LHCN-M2 (cell line): ENCODE measurements at places on chromosomes 12 and 14. TPM values are rescaled to one million over a fixed set of nuclear protein-coding genes. Genes with fewer than 3 reads are reported as not detected.

GRCh38 chr14:80215756-80216581 lies 4.7 kb upstream of the DIO2 start:
- DNase-seq = peak; percentile 95

DNA sequence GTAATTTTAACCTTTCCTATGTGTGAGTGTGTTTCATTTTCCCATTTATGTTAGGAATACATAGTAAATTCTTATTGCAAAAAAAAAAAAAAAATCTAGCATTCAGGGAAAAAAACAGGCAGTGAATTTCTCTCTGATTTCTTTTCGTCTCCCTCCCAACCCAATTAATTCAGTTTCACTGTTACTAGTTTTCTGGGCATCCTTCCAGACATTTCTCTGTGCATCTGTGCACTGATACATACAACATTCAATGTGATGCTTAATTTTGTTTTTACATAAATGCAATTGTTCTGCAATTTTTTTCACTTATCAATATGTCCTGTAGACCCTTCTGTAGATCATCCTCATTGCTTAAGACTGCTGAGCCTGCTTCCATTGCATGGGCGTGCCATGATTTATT lies 694.3 kb upstream of the TBX3 start:
- no peak for DNase-seq

DNA sequence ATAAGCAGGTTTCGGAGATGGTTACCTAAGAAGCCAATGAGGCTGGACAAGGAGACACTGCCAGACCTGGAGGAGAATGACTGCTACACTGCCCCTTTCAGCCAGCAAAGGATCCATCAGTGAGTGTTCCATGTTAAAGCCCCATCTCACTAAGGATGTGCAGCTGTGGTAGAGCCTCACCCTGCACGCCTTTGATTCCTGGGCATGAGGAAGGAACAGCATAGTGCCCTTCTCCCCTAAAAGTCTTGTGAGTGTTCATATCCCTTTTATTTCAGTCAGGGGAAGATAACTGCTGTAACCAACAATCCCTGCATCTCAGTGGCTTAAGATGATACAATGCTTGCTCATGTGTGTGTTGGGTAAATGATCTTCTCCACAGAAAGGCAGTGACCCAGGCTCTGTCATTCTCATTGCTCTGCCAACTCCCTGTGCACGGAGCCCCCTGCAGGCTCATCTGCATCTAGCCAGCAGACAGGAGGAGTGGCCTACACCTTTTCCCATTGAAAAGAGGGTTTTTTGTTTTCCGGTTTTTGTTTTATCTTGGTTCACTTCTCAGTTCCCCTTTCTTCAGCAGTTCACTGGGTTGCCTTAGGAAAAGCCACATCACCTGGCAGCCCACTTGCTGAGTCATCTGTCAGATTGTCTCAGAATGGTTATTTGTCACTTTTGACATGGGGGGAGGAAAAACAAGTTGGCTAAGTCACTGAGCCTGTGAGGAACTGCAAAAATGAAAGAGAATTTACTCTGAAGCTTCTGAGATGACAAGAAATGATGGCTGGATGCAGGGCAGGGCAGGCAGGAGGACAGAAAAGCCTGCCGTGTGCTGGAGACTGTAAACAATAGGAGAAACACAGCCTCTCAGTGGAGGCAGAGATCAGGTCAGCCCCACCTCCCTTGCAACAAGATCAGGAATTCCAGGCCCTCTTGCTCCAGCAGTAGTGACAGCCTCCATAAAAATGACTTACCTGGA lies 193.3 kb downstream of the ANO4 start:
- peak; percentile 75 for DNase-seq

GRCh38 chr12:50918584-50919316 lies 33.6 kb upstream of the HIGD1C start:
- DNase-seq = no peak

GON7 gene
- total RNA-seq = 21.4 and 28.6 TPM in 2 replicates

NTS gene
- total RNA-seq = not detected in 2 replicates

- DNase-seq = peak; percentile 69
Measured at GRCh38 chr14:104845834-104846441, 19.1 kb upstream of the CEP170B start.

DNA sequence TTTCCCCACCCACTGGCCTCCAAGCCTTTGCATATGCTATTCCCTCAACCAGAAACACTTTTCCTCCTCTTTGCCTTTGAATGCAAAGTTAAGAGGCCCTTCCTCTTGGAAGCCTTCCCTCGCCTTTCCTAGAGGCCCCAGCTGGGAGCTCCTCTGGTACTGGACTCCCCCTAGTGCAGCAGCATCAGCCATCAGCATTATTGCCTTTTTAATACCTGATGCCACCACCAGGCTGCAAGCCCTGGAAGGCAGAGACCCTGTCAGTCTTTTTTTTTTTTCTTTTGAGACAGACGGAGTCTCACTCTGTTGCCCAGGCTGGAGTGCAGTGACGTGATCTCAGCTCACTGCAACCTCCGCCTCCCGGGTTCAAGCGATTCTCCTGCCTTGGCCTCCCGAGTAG lies 19.1 kb upstream of the PLA2G1B start:
- DNase-seq = no peak

GRCh38 chr12:45839917-45840316 lies 110.4 kb downstream of the ARID2 start:
- no peak for DNase-seq

WSCD2 gene
- not detected in 2 replicates for total RNA-seq

SLC5A8 gene
- total RNA-seq = not detected in 2 replicates

DNA sequence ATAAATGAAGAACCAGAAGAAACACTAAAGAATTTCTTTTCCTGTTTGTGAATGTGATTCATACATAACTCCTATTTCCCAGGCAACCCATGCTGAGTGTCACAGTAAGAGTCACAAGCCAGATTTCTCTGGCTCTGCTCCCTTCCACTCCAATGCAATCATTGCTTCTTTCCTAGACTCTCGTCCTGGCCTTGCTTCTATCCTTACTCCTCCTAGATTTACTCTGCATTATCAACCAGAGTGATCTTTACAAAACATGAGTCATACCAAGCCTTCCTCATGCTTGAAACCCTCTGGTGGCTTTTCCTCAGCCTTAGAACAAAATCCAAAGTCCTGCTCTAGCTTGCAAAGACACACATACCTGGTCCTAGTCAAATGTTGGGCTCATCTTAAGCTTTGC lies 13.3 kb downstream of the IL22 start:
- peak; percentile 57 for DNase-seq

- DNase-seq = peak; percentile 74
Measured at GRCh38 chr14:39368261-39368959, 63.8 kb downstream of the FBXO33 start.

DNA sequence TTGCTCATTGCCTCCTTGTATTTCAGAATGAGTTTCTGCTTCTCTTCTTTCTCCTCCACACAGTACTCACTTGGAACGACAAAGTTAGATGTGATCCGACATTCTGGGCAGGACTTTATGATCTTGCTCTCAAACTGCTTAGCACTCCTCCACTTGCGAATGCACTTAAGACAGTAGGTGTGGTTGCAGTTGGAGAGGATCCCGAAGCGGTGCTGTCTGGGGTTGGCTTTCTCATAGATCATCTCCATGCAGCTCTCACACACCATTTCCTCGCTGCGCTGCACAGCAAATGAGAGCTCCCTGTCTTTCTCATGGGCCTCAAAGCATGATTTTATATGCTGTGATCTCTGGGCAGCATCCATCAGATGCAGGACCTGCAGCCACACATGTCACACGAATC lies 245.7 kb downstream of the C12orf50 start:
- DNase-seq = no peak

CCDC92 gene
- 10.3 and 16.4 TPM in 2 replicates for total RNA-seq

DNA sequence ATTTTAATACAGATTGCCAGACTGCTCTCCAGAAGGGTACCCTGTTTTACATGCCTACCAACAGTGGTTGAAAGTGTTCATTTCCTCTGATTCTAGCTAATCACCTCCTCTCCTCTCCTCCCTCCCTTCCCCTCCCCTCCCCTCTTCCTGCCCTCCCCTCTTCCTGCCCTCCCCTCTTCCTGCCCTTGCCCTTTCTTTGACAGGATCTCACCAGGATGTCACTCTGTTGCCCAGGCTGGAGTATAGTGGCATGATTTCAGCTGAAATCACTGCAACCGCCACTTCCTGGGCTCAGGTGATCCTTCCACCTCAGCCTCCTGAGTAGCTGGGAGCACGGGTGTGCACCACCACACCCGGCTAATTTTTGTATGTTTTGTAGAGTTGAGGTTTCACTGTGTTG lies 24.7 kb downstream of the APAF1 start:
- no peak for DNase-seq

DNA sequence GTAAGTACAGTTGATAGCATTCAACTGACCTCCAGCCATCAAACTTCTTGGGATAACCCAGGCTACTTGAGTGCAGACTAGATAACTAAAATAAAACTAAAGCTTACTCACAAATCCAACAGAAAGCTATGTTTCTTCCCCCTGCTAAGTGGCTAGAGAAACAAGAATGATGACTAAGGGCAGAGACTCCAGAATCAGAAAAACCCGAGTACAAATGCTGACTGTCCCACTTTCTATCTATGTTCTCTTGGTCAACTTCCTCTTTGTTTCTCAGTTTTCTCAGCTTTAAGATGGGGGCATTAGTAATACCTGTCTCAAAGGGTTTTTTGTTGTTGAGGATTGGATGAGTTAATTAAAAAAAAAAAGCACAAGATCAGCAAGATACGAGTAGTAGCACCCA lies 6.1 kb upstream of the NUAK1 start:
- DNase-seq = peak; percentile 27

GRCh38 chr12:89731089-89731488 lies 22.5 kb upstream of the ATP2B1 start:
- DNase-seq = peak; percentile 88

DNA sequence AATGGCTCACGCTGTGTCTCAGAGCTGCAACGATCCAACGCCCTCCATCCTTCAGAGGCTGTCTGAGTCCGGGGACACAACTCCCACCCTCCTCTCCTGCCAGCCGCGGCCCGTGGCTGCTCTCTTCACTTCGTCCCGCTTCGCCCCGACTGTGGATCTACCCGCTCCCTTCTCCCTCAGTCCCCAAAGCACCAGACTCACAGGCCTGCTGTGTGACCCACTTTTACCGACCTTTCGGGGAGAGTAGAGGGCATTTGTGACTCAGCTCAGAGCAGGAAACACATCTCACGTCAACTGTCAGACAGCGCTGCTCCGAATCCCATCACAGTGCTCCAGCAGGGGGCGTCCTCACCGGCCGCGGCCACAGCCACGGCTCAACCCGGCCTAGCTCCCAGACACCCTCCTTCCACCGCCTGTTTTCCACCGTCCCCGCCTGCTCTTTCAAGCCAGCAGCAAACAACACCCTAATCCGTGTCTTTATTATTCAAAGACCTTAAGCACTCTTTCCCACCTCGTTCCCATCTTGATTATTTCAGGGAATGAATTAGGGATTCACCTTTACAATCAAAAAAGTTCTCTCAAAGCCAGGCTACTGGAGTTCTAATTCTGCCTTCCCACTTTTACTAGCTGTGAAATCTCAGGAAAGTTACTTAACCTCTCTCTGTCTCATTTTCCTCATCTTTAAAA lies 5.0 kb upstream of the AQP2 start:
- peak; percentile 76 for DNase-seq

DNA sequence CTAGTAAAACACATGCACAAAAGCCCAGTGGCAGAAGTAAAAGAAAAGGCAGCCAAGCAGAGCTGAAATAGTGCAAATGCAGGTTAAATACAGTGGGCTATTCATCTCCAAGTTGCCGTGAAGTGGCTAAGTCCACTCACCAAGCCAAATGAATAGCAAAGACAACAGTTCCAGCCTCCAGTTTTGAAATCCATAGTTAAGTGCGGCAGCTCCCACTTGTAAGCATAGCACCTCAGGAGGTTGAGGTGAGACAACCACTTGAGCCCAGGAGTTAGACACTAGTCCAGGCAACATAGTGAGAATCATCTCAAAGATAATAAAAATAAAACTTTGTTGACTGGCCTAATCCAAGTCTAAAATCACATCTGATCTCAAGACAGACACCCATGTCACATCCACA lies 9.8 kb upstream of the PHLDA1 start:
- DNase-seq = no peak

- DNase-seq = no peak
Measured at GRCh38 chr14:77844802-77845201, 44.9 kb downstream of the ADCK1 start.

OR4E2 gene
- not detected in 2 replicates for total RNA-seq

IL31 gene
- not detected in 2 replicates for total RNA-seq

GRCh38 chr12:11885261-11886038 lies 185.3 kb upstream of the BCL2L14 start:
- DNase-seq = no peak

DNA sequence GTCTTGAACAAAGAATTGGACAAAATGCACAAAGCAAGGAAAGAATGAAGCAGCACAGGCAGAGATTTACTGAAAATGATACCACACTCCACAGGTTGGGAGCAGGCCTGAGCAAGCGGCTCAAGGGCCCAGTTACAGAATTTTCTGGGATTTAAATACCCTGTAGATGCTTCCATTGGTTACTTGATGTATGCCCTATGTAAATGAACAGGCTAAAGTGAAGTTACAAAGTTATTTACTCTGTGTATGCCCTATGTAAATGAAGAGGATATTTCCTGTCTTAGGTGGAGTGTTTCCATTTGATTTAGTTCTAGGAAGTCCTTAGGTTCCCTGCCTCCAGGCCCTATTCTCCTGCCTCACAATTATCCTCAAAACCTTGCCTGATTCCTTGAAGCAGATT lies 36.6 kb downstream of the TMX1 start:
- no peak for DNase-seq

TRHDE gene
- not detected in 2 replicates for total RNA-seq
